ENCODE measurements at places on chromosomes 5 and 9.

GRCh38 chr5:96816411-96816939 is 8.7 kb upstream of the ERAP1 start:
- DNase-seq: peak; percentile 44

DNA sequence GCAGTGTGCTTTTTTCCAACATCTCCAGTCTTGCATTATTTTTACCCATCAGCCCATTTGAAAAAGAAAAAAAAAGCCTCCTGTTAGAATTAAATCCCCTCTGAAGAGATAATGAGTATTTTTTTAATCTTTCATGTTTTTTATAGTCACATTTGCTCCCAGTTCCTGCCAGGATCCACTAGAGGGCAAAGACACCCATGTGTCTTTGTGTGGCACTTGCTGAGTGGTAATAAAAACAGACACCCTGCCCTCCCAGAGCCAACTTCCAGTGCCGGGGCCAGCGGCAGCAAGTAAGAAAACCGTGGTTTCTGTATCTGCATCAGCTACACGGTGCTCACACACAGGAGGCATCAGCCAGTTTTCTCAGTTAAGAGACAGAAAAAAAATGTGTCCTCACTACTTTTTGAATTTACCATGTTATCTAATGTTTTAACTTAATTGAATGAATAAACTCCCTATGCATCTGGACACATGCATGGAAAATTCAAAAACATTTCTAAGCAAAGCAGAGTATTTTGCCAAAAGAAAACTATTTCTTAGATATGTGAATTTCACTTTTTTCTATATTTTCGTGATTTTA is 70.2 kb upstream of the PLEKHG4B start:
- no peak for DNase-seq

DNA sequence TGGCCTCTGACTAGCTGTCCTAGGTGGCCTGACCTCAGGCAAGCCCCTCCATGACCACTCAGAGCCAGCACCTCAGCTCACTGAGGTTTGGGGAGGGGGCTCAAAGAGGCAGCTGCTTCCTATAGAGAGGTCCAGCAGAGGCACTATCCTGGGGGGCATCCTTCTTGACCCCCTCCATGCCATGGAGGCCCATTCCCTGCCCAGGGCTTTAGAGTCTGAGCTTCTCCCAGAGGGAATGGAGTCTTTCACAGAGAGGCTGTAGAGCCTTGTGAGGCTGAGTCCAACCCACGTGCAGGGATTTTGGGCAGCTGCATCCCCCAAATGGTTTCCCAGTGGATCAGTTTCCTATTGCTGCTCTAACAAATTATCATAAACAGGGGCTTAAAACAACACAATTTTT is 16.9 kb downstream of the IRF1 start:
- peak; percentile 11 for DNase-seq

- no peak for DNase-seq
These were observed 41.6 kb downstream of the MAMDC2 start for GRCh38 chr9:70085241-70085640.

DNA sequence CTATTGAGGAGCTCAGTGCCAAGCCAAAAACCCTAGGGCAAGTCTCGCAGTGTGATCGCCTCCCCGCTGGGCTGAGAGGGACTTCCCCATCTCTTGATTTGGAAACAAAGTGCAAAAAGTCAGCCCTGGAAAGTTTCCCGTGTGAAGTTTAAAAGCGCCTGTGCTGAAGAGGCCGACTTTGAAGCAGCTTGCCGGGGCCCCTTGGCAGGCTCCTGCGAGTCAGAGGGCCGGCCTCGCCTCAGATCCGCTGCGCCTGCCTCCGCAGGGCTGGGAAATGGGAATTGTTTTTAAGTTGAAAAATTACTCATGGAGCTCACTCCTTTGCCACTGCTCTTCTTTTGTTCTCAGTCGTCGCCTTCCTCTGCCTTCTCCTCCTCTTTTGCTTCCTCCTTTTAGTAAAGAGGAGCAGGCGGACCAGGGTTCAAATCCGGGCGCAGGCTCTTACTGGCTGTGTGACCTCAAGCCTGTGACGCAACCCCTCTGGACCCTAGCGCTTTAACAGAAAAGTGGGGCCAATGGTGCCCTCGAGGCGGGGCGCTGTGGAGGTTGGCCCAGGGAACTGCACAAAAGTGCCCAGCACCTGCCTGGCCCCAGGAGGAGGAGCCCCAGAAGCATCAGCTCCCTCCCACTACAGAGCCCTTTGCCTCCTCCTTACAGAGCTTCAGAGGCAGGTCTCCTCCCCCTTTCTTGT is 14.7 kb upstream of the LHX2 start:
- no peak for DNase-seq

GRCh38 chr5:55601204-55601618 is 66.4 kb upstream of the PLPP1 start:
- no peak for DNase-seq
